ENCODE measurements at places on chromosomes 5 and 9.

- DNase-seq: no peak
These were observed 129.3 kb downstream of the EFNA5 start for GRCh38 chr5:107541400-107541799.

- DNase-seq: no peak
These were observed 72.0 kb downstream of the CCNH start for GRCh38 chr5:87340716-87341115.

- peak; percentile 55 for DNase-seq
These were observed 1.5 kb upstream of the STC2 start for GRCh38 chr5:173329491-173330337.

DNA sequence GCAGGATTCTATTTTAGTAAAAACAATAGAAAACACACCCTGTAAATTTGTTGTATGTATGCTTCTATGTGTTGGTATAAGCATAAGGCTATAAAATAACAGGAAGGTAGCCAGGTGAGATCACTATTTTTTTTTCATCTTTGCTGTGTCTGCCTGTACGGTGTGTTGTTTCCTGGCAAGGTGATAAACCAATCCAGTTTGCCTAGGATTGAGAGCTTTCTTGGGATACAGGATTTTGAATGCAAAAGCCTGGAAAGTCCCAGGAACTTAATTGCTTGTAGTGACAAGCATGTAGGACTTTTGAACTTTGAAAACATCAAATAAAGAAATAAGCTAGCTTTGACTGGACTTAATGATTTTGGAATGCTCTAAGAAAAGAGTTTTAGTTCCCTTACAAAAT, 83.3 kb upstream of the RORB start:
- no peak for DNase-seq

- no peak for DNase-seq
These were observed 33.4 kb upstream of the TTC1 start for GRCh38 chr5:159975462-159976019.

DNA sequence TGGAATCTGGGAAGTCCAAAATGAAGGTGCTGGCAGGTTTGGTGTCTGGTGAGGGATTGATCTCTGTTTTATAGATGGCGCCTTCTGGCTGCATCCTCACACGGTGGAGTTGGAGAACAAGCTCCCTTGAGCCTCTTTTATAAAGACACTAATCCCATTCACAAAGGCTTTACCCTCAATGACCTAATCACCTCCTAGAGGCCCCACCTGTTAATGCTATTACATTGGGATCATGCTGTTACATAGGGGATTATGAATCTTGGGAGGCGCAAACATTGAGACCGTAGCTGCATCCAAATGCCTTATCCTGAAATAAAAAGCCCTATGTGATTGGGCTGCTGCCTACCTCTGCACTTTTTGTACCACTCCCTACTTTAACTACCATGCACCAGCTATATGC, 197.1 kb upstream of the HMHB1 start:
- no peak for DNase-seq

- DNase-seq: no peak
These were observed 133.0 kb upstream of the STK32A start for GRCh38 chr5:147101659-147102369.

DNA sequence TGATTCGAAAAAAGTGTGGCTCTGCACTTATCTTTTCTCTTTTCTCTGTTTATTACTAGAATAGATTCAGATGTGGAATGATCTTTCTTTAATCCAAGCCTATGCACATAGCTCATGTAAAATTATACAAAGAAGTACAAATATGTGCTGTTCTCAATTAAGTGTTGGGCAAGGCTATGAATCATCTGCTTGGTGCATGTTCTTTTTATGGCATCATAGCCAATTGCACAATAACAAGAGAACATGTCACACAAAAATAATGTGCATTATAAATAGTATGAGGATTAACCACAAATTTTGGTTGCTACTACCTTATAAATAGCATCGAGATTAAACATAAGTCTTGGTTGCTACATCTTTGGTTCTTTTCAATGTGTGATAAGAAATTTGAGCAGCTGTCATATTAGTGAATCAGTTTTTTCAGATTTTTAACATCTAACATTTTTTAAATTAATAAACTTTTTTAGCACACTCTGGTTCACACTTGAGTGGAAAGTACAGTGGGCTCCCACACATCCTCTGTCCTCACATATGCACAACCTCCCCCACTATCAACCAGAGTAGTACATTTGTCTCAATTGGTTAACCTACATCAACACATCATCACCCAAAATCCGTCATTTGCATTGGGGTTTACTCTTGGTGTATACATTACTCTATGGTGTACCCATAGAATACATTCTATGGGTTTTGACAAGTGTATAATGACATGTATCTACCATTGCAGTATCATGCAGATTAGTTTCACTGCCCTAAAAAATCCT, 6.8 kb upstream of the RECK start:
- no peak for DNase-seq

All from mesothelial cell of epicardium (in vitro differentiated cells).